NCI-H748 treated with DMSO at 0.1 percent for 48 hours (cell line): ENCODE measurements at places on chromosomes 11 and 22.
A peak's percentile ranks its signal among the peaks of the same experiment; 100 is the strongest.

DNA sequence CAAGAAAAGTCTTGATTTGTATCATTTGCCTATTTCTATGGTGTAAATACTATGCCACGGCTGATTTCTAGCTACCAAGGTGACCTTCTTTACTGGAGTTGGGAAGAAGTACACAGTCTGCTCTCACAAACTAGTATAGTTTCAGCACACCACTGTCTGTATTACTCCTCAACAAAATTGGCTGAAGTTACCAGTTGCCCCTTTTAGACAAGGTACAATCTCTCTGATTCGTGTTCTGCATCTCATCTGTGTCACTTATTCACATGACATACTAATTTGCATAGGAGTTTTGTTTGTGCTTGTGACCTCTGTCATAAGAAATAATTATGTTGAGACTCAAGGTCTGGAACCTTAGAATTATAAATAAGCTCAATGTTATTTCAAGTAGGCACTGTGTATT is 97.3 kb downstream of the C11orf87 start:
- DNase-seq = no peak

GRCh38 chr22:25153961-25154666 is 45.5 kb upstream of the CRYBB3 start:
- no peak for DNase-seq

DNA sequence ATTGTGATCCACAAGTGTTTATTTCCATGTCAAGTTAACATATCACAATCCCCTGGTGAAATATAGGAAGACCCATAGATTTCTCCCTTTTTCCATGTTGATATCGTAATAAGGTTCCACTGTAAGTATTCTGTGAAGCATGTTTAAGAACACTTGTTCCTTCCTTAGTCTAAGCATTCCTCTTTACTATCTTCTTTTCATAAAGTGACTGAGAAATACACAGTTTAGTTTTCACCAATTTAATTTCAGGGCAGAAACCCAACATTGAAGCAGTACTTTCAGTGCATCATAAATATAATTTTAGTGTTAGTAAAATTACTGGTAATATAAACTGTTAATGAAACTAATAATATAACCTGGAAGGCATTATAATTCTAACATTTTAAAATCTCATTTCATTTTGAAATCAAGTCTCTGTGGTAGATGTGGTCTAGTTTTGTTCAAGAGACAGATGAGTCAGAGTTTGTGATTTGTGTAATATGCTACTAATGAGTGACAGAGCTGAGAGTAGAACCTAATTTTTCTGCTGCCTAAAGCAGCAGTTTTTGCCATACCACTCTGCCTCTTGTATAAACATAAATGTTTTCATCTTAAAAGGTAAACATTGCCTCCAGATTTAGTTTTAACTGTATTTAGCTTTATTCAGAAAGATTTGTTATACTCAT is 79.4 kb downstream of the ATM start:
- no peak for DNase-seq

DNA sequence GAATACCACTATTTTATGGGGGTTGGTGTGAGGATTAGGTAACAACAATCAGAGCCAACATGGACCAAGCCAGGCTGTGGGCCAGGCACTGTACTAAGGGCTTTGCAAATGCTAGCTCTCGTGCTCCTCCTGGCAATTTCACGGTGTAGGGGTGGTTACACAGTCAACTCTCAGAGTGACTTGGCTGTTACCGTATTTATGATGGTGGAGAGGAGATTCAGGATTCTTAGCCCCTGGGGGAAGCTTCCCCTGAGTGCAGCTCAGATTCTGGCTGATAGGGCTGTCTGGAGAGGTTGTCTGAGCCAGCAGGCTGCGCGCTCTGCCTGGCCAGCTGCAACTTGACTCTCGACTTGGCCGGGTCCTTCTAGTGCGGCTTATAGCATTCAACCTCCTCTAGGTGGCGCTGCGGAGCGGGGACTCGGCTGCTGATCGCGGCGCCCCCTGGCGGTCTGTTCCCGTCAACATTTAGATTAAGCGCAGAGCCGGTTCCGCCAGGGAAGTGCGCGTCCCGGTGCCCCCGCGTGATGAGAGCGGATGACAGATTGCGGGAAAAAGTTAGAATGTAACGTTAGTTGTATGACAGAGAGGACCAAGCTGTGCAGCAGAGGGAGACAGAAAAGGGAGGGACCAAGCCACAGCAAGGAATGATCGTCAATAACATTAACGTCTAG is 4.5 kb upstream of the NCF4 start:
- DNase-seq = peak; percentile 60

DNA sequence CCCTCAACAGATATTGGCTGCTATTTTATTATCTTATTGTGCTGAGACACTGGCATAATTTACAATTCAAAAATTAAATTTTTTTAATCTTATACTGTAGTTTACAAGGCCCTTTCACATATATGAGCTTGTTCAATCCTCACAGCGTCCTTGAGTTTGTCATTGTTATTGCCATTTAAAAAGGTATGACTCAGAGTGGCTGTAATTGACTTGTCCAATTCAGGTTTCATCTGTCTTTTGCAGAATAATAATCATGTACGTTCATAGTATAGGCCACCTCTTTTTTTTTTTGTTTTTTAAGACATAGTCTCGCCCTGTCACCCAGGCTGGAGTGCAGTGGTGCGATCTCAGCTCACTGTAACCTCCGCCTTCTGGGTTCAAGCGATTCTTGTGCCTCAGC is 11.5 kb downstream of the PTPRJ start:
- DNase-seq = no peak

- DNase-seq = no peak
These were observed 20.3 kb downstream of the PPP2R1B start for GRCh38 chr11:111745719-111746504.

GRCh38 chr11:118081241-118081958 is 4.5 kb downstream of the TMPRSS4 start:
- no peak for DNase-seq

- no peak for DNase-seq
These were observed 16.9 kb upstream of the MUC5B start for GRCh38 chr11:1205987-1206331.

DNA sequence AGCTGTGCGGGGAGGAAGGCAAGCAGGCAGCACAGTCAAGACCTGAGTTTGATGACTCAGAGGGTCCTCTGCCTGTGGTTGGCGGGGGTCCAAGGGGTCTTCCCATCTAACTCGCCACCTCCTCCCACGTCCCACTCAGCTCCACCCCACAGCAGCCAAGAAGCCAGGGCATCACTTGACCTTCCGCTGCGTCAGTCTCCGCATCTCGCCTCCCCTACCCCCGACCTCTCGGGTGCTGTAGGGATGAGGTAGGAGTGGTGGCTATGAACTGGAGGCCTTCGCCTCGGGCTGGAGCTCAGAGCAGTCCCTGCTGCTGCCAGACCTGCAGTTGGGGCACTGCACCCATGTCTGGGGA is 90.6 kb downstream of the CDKN1C start:
- DNase-seq = no peak

DNA sequence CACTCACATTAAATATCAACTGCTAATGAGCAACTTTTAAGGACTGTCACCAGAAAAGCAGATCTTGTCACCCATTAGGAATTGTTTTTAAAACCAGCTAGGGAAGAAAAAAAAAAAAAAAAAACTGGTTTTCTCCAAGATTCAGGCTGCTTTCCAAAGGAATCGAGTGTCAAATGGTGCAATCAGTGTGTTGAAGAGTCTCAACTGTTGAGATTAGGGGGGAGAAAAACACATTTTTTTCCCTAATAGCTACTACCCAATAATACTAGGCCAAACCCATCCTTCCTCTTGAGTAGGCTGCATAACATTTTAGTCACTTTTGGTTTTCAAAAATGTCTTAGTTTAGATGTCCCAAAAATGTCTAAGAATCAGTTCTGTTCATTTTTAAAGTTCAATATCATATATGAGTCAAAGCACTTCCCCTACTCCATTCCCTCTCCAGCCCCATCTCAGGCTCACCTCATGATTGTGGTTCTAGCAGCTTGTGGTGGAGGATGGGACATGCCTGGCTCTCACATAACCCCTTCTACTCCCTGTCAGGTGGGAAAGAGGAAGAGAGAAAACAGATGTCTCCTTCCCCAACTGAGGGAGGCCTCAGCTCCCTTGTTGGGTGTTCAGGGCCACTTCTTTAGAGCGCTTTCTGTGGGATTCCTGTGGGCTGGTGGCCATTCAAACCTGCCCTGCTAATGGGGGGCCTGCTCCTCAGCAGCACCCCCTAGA is 193.6 kb downstream of the CWF19L2 start:
- no peak for DNase-seq

DNA sequence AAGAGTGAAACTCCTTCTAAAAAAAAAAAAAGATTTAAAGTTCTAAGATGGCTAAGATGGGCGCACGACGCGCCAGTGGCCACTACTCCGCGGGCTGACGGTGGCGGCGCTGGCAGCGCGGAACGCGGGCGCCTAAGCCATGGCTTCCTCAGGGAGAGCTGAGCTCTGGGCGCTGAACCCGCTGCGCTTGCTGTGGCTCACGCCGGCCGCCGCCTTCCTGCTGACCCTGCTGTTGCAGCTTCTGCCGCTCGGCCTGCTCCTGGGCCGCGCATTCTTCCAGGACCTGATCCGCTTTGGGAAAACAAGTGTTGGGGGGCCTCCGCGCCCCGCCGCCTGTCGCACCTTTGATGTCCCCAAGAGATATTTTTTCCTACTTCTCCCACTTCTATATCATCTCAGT is 19.5 kb downstream of the OOSP3 start:
- DNase-seq = no peak

DNA sequence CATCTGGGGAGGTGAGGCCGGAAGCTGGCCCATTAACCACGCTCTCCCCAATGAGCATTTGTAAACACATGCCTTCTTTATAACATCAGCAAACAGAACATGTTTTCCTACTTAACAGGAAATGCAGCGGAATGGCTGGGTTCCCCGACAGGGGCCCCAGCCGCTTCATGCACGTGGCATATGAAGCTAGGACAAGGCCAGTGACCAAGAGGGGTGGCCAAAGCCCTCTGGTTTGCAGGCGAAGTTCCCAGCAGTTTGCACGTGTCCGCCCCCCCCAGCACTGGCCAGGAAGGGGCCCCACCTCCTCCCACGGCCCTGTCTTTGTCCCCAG is 38.7 kb upstream of the LINC01488 start:
- peak; percentile 23 for DNase-seq

DNA sequence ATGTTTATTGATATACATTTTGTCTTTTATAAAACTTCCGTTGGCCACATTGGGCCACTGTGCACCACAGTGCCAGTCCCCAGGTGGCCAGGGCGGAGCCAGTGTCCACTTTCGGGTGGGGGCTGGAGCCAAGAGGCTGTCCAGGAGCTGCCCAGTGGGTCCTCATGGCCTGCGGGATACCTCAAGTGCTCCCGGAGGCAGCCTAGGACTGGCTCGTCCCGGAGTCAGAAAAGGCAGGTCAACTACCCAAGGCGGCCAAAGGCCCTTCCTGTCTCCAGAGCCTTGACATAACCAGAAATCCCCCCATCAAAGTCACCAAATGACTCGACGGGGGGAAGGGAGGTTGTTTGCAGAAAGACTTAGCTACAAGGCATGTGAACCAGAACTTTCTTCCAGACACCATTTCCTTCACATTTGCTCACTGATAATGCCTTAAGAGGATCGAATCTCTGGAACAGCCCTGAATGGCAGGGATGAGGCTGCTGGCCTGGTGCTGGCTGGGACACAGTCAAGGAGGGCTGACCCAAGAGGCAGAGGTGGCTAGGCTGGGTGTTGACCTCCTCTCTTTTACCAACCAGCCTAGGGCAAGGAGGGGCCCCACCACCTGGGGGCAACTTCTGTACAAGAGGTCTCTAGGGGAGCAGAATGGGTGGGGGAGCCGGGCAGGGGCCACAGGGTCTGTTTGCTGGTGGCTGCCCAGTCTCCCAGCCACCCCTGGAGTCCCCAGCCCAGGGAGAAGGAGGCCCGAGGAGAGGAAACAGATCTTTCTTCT is 8.4 kb downstream of the MRGPRF start:
- no peak for DNase-seq

DNA sequence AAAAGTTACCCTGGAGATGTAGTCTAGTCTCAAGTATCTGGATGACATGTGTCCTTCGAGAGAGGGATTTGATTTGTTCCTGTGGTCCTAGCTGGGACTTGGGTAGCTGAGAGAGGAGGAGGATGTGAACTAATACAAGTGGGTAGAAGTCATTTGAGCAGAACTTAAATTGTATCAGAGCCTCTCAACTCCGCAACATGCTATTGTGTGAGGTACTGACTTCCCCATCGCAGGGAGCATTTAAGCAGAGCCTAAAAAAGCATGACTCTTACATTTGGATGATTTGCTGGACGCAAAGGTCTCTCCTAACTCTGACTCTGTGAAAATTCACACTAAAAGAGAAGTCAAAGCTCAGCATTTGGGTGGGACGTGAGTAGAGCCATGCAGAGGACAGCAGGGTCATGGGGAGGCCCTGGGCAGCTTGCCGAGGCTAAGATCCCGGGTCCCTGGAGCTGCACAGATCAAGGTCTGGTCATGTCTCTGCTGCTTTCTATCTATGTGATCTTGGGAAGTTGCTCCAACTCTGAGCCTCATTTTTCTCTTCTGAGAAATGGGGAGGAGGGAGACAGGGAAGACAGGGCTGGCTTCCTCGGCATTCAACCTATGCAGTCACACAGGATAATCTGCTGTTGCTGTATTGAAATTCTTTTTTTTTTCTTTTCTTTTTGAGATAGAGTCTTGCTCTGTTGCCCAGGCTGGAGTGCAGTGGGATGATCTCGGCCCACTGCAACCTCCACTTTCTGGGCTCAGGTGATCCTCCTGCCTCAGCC is 44.9 kb downstream of the CD82 start:
- DNase-seq = no peak

GRCh38 chr11:64735725-64736259 is 8.2 kb downstream of the RASGRP2 start:
- DNase-seq = no peak

DNA sequence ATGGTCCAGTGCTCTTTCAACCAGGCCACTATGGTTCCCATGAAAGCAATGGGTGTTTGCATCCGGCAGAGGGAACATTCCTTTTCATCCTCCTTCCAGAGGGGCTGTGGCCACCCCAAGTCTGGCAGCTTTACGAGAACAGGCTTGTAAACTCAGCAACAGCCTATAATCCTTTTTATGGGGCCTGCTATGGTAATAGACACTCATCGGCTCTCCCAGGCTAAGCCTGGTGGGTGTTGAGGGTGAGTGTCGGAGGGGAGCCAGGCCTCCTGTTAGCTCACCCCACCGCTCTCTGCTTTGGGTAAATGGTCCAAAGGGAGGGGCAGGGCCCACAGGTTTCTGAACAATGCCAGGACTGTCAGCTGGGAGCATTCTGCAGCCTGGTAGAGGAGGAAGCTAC is 111.6 kb upstream of the CD82 start:
- DNase-seq = no peak

GRCh38 chr11:13931356-13931755 is 31.2 kb upstream of the SPON1 start:
- no peak for DNase-seq

DNA sequence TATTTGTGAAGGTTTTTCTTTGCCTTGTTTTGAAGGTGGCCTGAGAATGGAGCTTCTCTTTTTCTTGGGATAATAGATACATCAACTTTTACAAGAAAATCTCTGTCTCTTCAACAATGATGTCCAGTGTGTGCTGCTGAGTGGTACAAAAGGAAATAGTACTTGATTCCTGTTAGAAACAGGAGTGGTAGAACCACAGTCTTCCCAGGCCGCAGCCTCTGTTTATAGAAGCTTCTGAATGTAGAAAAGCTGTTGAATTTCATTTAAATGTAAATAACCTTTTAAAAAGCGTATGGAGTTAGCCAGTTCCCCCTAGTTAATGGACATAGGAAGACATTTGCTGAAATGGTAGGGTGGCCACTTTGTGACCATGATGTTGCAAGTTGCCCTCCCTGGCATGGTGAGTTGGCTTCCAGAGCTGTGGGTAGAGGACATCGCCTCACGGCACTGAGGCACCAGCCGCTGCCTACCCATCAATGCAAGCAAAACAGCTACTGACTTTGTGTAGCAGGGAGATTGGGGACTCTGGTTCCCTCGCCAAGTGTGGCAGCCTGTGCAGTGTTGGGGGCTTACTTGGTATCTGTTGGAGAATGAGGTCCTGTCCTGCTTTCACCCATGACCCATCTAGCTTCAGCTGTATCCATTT is 31.6 kb downstream of the C11orf91 start:
- no peak for DNase-seq
